ENCODE measurements at places on chromosomes 2 and 18.

DNA sequence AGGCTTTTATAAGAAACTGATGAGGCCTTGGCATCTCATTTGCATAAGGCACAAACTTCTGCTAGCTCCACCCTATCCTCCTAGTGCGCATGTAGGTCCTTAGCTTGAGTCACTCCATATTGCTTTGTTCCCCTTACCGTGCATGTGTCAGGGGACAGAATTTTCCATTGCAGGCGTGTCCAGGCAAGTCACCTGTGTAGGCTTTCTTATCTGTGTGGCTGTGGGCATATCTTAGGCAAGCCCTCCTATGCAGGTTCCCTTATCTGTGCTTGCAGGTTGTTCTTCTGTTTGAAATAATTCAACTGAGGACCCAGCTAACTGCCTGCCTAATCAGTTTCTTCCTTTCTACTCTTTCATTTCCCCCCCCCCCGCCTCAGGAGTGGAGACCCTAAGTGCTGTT lies 63.3 kb upstream of the CDCA7 start:
- peaks cover 3% of the 10 kb centered on the region for H3K27me3 ChIP-seq
- no peak for DNase-seq
- H3K36me3 ChIP-seq = no peaks in the 10 kb centered on the region
- H3K4me3 ChIP-seq = no peak overlapping the region
- no peak overlapping the region for H3K27ac ChIP-seq

DNA sequence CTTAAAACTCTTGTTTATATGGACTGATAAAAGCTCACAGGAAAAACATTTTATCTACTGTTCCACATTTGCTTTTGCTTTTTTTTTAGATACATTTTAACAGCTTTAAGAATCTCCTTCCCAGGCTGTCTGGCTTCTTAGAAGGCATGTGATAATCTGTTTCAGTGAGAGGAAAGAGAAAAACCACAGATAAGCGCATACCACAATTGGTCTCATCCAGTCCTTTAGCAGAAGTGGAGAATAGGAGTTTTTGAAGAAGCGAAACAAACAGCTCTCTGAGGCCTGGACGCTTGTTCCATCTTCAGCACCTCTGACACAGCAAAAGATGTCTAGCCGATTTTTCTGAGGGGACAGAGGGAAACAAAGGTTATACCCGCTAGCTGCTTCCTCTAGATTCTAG lies 37.6 kb downstream of the RMC1 start:
- H3K4me3 ChIP-seq = peak overlapping the region; percentile 41
- no peaks in the 10 kb centered on the region for H3K27me3 ChIP-seq
- H3K4me1 ChIP-seq = peaks cover 35% of the 10 kb centered on the region
- peaks cover 64% of the 10 kb centered on the region for H3K36me3 ChIP-seq
- peak overlapping the region; percentile 72 for H3K27ac ChIP-seq

- no peak for DNase-seq
- peaks cover 19% of the 10 kb centered on the region for H3K27me3 ChIP-seq
- H3K27ac ChIP-seq = no peak overlapping the region
- no peaks in the 10 kb centered on the region for H3K4me1 ChIP-seq
- H3K4me3 ChIP-seq = no peak overlapping the region
Measured at GRCh38 chr2:12852135-12852534, 135.4 kb downstream of the TRIB2 start.

- H3K4me1 ChIP-seq = no peaks in the 10 kb centered on the region
- peak; percentile 46 for DNase-seq
- H3K27me3 ChIP-seq = peaks cover 47% of the 10 kb centered on the region
- no peak within 1 kb of the TSS for H3K4me3 ChIP-seq
- no peak within 1 kb of the TSS for H3K27ac ChIP-seq
Measured at GRCh38 chr2:130836501-130837174, at the start of gene ARHGEF4. TSS of gene ARHGEF4 (plus strand) at chr2:130836914. CDS start at chr2:130836954, 40 bp downstream.

- no peaks in the 10 kb centered on the region for H3K36me3 ChIP-seq
- no peak overlapping the region for H3K27ac ChIP-seq
Measured at GRCh38 chr2:118878531-118879149, 31.2 kb upstream of the EN1 start.

DNA sequence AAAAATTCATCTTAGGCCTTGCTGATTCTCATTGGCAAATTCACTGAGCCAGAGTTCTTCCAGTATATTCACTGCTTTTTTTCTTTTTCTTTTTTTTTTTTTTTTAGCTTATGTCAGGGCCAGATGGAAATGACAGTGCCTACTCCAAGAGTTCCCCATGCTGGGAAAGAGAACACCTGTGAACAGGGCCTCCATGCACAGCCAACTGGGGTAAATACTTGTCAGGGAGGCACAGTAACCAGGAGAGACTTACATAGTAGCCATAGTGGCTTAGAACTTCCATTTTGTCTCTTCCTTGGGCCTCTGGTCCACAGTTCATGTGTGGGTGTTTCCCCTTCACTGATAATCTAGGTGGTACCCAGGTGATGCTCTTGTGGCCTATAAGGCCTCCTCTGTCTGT lies 15.2 kb upstream of the SCLY start:
- H3K27me3 ChIP-seq = peaks cover 3% of the 10 kb centered on the region
- peaks cover 10% of the 10 kb centered on the region for H3K36me3 ChIP-seq
- no peak overlapping the region for H3K4me3 ChIP-seq
- DNase-seq = no peak

DNA sequence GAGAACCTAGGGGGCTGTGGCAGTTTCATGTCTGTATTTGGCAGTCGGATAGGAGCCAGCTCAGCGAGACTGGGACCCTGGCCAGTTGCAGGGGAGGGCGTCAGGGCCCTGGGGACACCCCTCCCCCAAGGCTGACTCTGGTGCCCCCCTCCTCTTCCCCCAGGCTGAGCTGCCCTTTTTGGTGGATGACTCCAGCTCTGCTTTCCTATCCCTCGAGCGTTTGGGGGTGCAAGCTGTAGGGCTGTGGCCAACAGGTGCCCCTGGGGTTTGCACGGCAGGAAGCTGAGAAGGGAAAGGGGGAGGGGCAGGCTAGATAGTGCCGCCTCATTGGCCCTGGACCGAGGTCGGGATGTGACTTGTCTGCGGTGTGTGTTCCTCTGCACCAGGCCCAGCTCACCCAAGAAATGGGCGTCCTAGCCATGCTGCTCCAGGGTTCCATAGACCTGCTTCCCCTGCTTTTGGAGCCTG lies 26.4 kb downstream of the SPEG start:
- H3K36me3 ChIP-seq = no peaks in the 10 kb centered on the region
- no peak overlapping the region for H3K27ac ChIP-seq
- no peak overlapping the region for H3K4me3 ChIP-seq
- peak; percentile 77 for DNase-seq

- no peak overlapping the region for H3K4me3 ChIP-seq
- H3K27me3 ChIP-seq = no peaks in the 10 kb centered on the region
- DNase-seq = no peak
- no peak overlapping the region for H3K27ac ChIP-seq
- peaks cover 16% of the 10 kb centered on the region for H3K4me1 ChIP-seq
- H3K36me3 ChIP-seq = peaks cover 74% of the 10 kb centered on the region
Measured at GRCh38 chr2:181483211-181483610, 26.0 kb downstream of the ITGA4 start.

GRCh38 chr2:65842104-65842503 lies 409.7 kb upstream of the SPRED2 start:
- H3K27ac ChIP-seq = no peak overlapping the region
- H3K36me3 ChIP-seq = no peaks in the 10 kb centered on the region

- peaks cover 7% of the 10 kb centered on the region for H3K4me1 ChIP-seq
- no peak overlapping the region for H3K4me3 ChIP-seq
- peaks cover 75% of the 10 kb centered on the region for H3K27me3 ChIP-seq
- H3K36me3 ChIP-seq = no peaks in the 10 kb centered on the region
Measured at GRCh38 chr2:9228781-9229469, 22.3 kb downstream of the ASAP2 start.

DNA sequence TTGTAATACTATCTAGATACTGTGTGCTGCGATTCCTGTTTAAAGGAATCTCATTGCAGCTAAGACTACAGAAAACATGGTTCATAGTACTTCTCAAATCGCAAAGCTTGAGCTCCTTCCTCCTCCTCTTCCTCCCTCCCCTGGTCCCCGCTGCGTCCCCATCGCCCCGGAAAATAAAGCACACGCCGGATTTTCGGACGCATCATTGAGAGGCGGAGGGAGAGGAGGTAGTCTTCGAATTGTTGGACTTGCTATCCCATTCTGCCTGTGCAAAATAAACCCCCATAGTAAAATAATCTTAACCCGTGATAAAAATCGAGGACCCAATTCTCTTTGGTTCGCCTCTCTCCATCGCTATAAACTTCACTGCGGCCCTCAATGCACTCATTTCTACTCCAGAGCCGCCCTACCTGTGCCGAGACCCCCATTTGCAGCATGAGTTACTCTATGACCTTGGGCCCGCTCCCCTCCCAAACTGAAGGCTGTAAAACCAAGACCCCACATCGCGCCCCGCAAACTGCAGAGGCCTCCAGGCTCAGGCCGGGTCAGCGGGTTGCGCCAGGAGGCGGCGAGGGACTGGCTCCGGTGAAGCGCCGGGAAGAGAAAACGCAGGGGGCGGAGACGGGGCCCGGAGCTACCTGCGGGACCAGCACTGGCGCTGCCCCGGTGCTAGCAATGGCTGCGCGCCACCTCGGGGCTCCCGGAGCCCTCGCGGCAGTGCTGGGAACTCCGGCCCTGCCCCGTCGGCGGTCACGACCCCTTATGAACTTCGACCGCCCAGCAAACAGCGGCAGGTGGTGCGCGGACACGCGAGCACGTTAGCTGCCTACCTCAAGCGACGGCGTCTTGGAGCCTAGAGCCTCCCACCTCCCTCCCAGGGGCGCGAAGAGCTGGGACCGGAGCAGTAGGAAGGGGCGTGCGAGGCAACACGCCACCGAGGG lies 649 bp downstream of the ESCO1 start:
- peak overlapping the region; percentile 90 for H3K4me3 ChIP-seq
- peak; percentile 51 for DNase-seq
- peaks cover 4% of the 10 kb centered on the region for H3K36me3 ChIP-seq
- H3K27me3 ChIP-seq = no peaks in the 10 kb centered on the region
- H3K27ac ChIP-seq = peak overlapping the region; percentile 94
- peaks cover 31% of the 10 kb centered on the region for H3K4me1 ChIP-seq

DNA sequence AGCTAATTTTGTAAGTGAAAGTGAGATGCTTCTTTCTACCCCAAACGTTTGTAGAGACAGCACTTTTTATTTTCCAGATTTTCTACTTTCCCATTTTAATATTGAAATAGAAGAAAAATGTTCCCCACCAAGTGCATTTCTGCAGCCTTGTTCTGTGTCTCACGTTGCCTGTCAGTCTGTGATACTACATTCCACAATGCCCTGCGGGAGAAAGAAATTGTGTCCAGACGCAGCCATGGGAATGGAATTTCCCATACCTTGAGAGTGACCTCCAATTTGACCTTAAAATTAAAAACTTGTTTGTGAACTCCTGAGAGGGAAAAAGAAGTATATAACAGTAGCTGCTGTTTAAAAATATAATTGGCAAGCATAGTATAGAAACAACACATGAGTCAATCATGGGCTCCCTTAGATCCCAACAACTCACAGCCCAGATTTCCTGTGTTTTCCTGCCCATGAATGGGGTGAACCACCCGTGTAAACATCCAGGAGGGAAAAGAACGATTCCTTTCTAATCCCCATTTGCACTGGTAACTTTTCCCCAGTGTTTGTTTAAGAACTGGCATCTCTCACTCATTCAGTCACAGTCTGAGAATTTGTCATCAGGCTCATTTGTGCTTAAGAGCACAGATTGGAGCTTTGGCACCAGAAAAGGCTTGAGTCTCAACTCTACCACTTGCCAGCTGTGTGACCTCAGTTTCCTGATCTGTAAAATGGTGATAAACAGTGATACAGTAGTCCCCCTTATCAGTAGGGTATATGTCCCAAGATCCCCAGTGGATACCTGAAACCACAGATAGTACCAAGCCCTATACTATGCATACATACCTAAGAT lies 166.1 kb upstream of the ZNF521 start:
- DNase-seq = no peak
- H3K36me3 ChIP-seq = no peaks in the 10 kb centered on the region
- H3K27ac ChIP-seq = no peak overlapping the region
- H3K4me1 ChIP-seq = no peaks in the 10 kb centered on the region

DNA sequence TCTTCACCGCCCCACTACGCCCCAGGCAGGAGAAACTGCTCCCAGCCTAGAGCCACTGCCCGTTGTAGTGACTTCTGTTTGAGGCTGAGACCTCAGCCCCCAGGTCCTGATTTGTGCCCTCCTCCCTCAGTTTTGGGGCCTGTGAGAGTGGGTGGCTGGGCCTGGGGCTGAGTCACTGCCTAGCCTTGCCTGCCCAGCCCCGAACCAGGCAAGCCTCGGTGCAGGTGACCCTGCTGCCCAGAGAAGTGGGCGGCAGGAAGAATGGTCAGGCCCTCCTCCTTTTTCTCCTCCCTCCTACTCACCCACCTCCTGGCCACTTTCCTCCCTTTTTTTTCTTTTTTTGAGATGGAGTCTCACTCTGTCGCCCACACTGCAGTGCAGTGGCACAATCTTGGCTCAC lies 66.6 kb downstream of the ZFP36L2 start:
- DNase-seq = no peak
- H3K36me3 ChIP-seq = peaks cover 1% of the 10 kb centered on the region
- no peak overlapping the region for H3K4me3 ChIP-seq
- H3K27ac ChIP-seq = peak overlapping the region; percentile 95
- peaks cover 55% of the 10 kb centered on the region for H3K4me1 ChIP-seq

- H3K4me3 ChIP-seq = no peak overlapping the region
- H3K4me1 ChIP-seq = no peaks in the 10 kb centered on the region
- no peaks in the 10 kb centered on the region for H3K36me3 ChIP-seq
Measured at GRCh38 chr2:193253014-193253530, 1058.3 kb upstream of the TMEFF2 start.

DNA sequence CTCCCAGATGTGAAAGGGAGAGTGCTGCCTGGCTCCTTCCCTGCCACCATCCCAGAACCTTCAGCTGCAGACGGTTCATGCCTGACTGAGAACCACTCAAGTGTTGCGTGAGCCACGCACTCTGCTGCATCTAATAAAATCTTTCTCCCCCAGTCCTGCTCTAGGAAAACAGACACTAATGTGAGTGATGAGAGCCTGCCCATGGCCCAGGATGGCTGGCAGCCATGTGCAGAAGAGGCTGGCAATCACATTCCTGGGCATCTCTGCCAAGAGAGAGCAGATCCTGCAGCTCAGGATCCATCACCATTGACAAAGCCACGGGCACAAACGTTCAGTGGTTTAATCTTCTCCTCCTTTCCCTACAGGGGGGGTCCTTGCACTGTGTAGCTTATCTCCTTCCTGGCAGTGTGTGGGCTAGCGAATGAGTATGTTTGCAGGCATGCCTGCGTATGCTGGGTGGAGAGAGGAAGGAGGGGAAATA lies 477.5 kb downstream of the SLC4A3 start:
- DNase-seq = no peak
- no peak overlapping the region for H3K27ac ChIP-seq
- H3K4me3 ChIP-seq = no peak overlapping the region
- no peaks in the 10 kb centered on the region for H3K4me1 ChIP-seq
- H3K36me3 ChIP-seq = no peaks in the 10 kb centered on the region

DNA sequence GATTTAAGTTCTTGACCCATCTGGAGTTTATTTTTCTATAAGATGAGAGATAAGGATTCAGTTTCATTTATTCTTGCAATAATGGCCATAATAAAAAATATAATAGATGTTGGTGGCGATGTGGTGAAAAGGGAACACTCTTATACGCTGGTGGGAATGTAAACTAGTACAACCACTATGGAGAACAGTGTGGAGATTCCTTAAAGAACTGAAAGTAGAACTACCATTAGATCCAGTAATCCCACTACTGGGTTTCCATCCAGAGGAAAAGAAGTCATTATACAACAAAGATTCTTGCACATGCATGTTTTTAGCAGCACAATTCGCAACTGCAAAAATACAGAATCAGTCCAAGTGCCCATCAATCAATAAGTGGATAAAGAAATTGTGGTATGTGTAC lies 1040.5 kb upstream of the GYPC start:
- H3K36me3 ChIP-seq = no peaks in the 10 kb centered on the region
- DNase-seq = no peak
- no peaks in the 10 kb centered on the region for H3K27me3 ChIP-seq
- H3K4me3 ChIP-seq = no peak overlapping the region
- H3K27ac ChIP-seq = no peak overlapping the region
- H3K4me1 ChIP-seq = no peaks in the 10 kb centered on the region

GRCh38 chr2:190599073-190599472 lies 49.8 kb upstream of the NAB1 start:
- H3K4me1 ChIP-seq = peaks cover 2% of the 10 kb centered on the region
- H3K27ac ChIP-seq = no peak overlapping the region
- H3K36me3 ChIP-seq = no peaks in the 10 kb centered on the region
- no peaks in the 10 kb centered on the region for H3K27me3 ChIP-seq
- H3K4me3 ChIP-seq = no peak overlapping the region

All from activated CD8-positive, alpha-beta memory T cell treated with anti-CD3 and anti-CD28 coated beads, Interleukin-2, amount 10 ng/mL, durations not matched to agents 7 days and 5 days (primary cell).